Left kidney (tissue), 8 donors: ENCODE measurements at places on chromosomes 7 and 10. TPM values are rescaled to one million over a fixed set of nuclear protein-coding genes. Genes with fewer than 3 reads are reported as not detected.

- DNase-seq: peak; percentile 40
These were observed 255.7 kb upstream of the MKLN1 start for GRCh38 chr7:131071786-131072504.

GRCh38 chr10:77188000-77188395, 449.6 kb downstream of the KCNMA1 start:
- DNase-seq: no peak

DNA sequence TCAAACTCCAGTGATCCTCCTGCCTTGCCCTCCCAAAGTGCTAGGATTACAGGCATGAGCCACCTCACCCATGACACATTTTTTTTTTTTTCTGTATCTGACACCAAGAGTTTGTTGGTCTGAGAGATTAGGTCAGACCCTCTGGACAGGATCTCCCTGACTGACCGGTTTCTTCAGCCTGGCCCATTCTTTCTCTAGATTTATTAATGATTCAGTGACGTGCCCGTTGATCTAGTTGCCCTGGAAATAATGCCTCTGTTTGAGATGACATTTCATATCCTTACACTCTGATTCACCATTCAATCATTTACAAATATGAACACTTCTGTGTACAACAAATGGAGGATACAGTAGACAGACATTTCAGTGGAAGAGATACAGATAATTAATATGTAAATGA, 1.4 kb upstream of the ZNF212 start:
- DNase-seq: no peak

- no peak for DNase-seq
These were observed 9.0 kb upstream of the ADAP1 start for GRCh38 chr7:963236-964078.

DNA sequence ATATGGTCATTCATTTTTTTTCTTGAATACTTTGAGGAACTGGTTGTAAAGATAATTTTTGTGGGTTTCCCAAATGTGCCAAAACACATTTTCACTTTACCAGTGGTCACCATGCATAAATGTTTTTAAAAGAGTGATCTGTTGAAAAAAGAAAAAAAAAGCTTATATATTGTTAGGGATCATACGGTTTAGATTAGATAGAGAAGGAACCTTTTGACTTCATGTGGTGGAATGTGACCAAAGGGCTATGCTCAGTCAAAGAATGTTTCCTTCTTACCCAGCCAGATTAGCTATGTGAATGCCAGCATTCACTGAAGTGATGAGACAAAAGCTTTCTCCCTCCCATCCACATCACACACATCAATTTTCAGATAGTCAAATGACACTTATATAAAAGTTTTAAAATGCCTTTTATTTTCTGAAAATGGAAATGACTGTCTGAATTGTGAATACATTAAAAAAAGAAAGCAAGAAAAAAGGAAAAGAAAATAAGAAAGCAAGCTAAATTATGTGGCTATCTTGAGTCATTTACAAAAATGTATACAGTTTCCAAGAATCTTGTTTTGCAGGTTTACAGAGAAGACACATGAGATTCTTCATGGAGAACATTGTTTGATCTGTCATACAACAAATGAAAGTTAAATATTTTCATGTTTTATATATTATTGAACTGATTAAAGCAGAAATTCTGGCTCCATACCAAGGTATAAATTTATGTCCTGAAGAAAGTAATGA, 8.6 kb upstream of the CPED1 start:
- no peak for DNase-seq

- DNase-seq: no peak
These were observed 3.9 kb downstream of the GRID1 start for GRCh38 chr10:86362586-86363183.

- DNase-seq: no peak
These were observed 245.6 kb upstream of the FERD3L start for GRCh38 chr7:19390795-19391194.

- DNase-seq: no peak
These were observed 347.1 kb downstream of the FGFR2 start for GRCh38 chr10:121250995-121251764.

NDUFB8 gene
- 169 TPM for polyA plus RNA-seq

RET gene
- 16.7 TPM for polyA plus RNA-seq

CYP26A1 gene
- not detected for polyA plus RNA-seq
